Left lobe of liver (tissue), 2 donors: ENCODE measurements at places on chromosomes 6 and 20.

GRCh38 chr20:36181934-36182603, 27.5 kb downstream of the EPB41L1 start:
- no peak for DNase-seq

DNA sequence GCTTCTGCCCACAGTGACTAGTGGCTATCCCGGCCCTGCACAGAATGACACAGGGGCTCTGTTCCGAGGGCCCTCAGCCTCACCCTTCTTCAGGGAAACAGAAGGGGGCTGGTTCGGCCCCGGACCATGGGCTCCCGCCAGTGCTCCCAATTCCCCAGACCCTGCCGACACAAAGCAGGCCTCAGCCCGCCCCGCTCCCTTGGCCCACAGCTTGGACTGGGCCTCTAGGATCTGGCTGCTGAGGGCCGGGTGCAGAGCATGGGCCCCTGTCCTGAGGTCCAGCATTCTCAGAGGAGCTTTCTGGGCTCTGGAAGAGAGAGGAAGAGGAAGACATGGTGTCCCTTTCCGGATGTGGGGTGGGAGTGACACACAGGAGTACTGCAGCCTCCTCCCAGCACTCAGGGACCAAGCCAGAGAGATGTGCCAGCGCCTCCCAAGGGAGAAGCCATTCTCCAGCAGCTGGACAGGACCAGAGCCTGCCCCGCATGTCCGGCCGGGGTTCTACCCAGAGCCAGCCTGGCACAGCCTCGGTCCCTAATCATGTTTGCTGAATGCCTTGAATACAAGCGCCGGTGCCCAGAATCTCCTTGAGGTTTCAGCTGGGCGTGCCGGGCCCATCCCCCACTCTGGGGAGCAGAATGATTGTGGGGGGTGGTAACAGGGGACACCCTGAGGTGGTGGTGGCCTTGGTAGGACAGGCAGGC, 23.9 kb downstream of the C20orf203 start:
- DNase-seq = no peak

- DNase-seq = peak; percentile 67
These were observed at the start of gene HFE for GRCh38 chr6:26087284-26088115. HFE (plus strand) TSS chr6:26087429; CDS start chr6:26087441, 12 bp downstream.

DNA sequence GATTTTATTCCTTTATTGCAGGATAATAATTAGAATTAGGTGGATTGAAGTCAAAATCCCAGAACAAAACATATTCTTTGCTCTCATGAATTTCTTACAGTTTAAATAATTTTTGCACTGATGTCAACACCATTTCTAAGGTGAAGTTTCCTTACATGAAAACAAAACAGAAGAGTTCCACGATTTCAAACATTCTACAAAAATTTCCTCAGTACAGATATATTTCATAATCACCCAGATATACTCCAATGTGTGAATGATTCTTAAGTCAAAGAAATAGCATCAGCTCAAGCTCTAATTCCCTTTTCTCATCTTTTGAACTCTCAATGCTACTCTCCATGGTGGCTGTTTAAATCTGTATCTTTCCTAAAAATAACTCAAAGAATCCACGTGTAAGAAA, 39.5 kb upstream of the THBS2 start:
- DNase-seq = no peak

DNA sequence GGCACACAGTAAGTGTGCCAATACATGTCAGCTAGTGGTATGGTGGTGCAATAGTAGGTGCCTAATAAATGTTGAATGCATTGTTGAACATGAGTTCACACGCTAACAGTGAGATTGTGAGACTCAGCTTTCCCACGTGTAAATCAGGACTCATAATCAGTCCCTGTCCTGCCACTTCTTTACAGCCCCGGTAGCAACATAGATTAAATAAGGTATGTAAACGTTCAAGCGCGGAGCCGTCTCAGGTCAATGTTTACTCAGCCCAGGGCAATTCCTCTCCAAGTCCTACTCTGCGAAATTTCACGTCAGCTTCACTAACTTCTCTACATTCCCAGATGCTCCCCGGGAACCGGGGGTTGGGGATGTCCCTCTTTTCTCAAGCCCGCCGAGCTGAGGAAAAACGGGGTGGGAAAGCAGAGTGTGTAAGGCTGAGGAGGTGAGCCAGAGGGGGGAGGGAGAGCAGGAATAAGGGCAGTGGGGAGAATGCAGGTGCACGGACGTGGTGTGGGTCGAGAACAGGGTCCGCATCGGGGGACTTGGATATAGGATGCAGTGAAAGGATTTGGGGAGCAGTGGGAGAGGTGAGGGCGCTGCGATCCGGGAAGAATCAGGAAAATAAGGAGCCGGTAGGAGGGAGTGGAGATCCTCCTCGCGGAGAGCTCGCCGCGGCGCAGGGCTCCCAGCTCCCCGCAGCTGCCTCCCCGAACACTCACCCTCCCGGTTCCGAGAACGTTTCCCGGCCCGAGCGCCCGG, 544 bp upstream of the TP53INP2 start:
- peak; percentile 60 for DNase-seq

GRCh38 chr20:60228255-60228654, 270.0 kb downstream of the CDH26 start:
- peak; percentile 42 for DNase-seq

DNA sequence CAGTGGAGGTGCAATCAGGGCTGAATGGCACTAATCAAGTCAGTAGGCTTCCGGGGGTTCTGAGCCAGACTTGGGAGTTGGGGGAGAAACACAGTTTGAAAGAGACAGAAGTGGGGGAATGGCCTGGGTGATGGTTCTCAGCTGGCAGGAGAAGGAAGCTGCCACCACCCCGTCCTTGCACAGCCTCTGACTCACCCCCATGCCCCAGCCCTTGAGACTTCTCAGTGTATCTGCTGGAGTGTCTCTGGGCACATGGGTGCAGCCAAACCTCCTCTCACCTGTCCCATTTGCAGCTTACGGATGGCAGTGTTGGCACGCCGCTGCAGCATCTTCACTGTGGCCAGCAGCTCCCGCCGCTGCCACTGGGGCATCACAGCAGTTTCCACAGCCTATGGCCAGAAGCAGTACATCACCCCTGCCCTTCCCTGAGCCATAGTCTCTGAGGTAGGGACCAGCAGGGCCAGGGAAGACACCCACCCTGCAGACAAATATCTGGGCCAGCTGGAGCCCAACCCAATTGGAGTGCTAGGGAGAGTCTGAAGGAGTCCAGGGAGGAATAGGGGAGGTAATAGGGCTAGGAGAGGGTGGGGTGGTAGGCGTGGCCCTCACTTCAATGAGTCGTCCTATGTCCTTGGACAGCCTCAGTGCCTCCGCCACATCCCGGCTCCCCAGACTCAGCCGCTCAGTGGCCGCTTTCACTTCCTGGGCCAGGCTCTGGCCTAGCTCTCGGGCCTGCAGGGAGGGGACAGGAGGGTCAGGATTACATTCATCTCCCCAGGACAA, 11.2 kb downstream of the AARS2 start:
- no peak for DNase-seq

- DNase-seq = no peak
These were observed 45.9 kb downstream of the PTPRK start for GRCh38 chr6:128474481-128474880.

DNA sequence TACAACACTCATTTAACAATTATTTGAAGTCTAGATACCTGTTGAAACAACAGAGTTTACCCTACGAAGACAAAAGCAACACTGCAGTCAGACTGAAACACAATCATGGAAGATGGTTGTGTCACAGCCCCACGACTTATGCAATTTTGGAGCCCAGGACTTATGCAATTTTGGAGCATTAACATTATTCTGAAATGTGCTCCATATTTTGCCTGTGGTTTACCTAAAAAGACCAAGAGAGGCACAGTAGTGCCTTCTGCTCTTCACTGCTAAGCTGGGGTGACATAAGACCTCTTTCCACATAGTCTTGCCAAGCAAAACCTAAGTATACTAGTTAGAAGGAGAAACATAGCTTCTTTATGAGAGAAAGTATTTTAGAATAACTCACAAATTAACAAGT, 216.5 kb downstream of the PTPRK start:
- DNase-seq = no peak

DNA sequence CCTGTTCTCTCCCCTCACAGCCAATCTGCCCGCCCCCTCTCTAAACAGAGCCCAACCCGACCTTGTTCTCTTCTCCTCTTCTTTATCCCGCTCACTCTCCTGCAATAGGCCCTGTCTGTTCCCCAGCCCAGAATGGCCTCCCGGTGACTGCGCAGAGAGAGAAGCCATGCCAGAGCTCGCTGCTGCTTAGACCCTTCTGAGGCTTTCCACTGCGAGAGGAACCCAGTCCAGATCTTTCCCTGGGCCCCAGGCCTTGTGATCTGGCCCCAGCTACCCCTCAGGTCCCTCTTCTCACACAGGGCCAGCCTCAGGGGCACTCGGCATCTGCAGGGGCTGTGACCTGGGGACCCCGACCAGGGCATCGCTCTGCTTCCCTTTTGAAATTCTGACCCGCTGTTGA, 58.1 kb downstream of the TMEM242 start:
- no peak for DNase-seq

GRCh38 chr20:50930139-50930975, 880 bp downstream of the ADNP start:
- peak; percentile 54 for DNase-seq

- DNase-seq = no peak
These were observed 123.5 kb upstream of the IFNGR1 start for GRCh38 chr6:137342607-137343190.

DNA sequence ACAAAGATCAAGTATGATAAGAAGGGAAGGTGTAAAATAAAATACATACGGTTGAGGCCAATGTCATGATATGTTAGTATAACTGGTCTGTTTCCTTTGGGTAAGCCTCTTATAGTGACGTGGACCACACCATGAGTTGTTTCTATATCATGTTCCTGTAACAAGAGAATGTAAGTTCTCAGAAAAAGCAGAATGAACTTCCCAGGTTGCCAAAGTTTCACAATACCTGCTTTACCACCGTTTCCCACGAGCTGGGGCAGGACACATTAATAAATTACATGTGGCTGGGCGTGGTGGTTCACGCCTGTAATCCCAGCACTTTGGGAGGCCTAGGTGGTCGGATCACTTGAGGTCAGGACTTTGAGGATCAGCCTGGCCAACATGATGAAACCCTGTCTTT, 42.6 kb upstream of the SLA2 start:
- DNase-seq = no peak

DNA sequence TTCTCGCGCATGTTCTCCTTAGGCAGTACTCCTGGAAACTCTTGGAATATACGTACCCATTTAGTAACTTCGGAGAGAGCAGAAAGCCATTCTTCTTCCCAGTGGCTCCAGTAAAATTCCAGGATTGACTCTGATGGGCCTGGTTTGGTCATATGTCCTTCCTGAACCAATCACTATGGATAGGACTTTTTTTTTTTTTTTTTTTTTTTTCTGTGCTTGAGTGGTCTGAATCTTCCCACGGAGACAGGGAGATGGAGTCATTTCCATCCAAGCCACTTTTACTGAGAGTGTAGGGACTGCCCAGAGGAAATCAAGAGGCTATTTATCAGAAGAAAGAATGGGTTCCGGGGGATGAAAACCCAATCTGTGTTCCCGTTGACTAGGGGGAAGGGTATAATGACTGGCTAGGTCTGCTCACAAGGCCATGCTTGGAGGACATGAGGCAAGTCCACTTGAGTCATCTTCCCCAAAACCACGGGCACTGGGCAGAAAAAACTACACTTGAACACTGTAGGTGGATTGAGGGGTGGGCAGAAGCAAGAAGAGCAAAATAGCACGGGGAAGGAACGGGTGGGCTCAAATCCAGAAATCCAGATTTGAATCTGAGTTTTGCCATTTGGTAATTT, 35.4 kb upstream of the MRPS18A start:
- DNase-seq = no peak

DNA sequence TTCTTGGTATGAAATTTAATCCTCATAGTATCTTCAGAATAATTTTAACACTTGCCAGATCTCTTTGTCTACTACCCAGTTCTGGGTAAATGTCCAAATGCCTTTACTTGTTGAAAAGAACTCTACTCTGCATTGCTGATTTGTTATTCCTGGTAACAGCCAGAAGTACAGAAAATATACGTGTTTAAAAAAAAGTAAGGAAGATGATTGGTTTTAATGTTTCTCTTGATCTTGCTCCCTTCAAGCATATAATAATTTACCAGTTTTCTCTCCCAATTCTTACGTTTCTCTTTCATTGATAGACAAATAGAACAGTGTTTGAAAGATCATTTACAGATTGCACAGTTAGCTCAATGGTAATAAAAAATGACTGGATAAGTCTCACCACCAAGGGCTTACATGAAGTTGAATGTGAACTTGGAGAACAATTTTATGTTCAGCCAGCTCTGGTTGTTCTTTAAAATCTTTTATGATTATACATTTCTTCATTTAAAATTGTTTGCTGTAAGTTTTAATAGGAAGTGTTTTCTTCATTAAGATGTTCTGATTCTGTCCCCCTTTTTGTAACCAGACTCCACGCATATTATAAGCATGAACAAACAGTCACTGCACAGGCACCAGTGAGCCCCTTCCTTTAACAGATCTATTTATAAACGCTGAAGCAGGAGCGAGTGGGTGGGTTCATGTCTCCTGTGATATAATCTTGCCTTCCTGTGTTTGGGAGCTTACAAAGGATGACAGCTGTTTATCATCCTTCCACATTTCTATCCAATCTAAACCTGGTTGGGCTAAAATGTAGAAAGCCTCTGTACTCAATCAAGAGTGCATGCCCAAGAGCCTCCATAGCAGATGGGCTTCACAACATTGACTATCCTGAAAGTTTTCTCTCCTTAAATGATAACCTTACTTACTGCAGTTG, 299.5 kb downstream of the PRL start:
- no peak for DNase-seq

DNA sequence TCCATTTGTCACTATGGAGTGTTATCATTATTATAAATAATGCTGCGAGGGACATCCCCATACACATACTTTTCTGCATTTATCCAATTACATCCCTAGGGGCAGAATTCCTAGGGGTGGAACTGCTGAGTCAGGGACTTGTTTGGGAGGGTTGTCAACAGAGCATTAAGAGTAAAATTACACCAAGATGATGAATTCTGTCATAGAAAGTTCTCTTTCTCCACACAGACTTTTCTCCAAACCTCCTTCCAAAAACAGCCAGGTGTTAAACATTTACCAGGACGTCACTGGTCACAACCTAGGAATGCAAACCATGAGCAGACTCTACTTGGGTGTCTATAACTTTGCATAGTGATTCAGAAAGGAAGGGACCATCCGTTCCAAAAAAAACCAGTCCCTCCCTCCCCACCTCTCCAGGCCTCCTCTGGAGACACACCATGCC, 95.5 kb downstream of the PRND start:
- DNase-seq = no peak

GRCh38 chr20:46694484-46694883, 5.2 kb upstream of the TP53RK start:
- DNase-seq = no peak

DNA sequence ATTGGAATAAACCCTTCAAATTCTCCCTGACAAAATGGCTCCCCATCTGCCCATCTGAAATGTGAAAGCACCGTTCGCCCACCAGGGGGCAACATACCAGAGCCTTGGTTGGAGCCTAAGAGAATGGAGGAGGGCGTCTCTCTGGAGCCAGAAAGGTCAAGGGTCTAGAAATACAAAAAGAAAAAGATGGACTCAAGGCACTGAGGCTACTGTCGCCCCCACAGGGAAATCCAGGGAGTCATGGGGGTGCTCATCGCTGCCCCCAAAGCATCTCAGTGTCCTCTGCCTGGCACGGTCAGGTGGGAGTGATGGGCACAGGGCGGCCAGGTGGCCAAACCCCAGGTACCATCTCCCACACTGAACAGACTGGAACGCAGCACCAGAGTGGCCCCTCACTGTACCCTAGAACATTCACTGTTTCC, 136.3 kb downstream of the ZMYND8 start:
- no peak for DNase-seq
